ENCODE measurements at places on chromosomes 4 and X. TPM values are rescaled to one million over a fixed set of nuclear protein-coding genes. Genes with fewer than 3 reads are reported as not detected.

Gene NPNT
- polyA plus RNA-seq: 181 TPM

Gene XAGE1B
- polyA plus RNA-seq: not detected

Gene MAB21L2
- not detected for polyA plus RNA-seq

Gene CLCN4
- polyA plus RNA-seq: 4.2 TPM

Gene PDGFRA
- polyA plus RNA-seq: 140 TPM

Gene ARMCX6
- polyA plus RNA-seq: 79.6 TPM

Gene PDS5A
- 69.7 TPM for polyA plus RNA-seq

Gene TMEM175
- 26.6 TPM for polyA plus RNA-seq

Gene CYTL1
- 6.7 TPM for polyA plus RNA-seq

Gene XAGE2
- not detected for polyA plus RNA-seq

Gene POLN
- 6.7 TPM for polyA plus RNA-seq

Gene PNMA6A
- polyA plus RNA-seq: 15.5 TPM

Gene HSFX2
- polyA plus RNA-seq: 0.24 TPM

Gene GPC4
- 19.6 TPM for polyA plus RNA-seq

Gene OCIAD2
- polyA plus RNA-seq: 214 TPM

Gene ADGRG4
- not detected for polyA plus RNA-seq

Gene FAM47E
- polyA plus RNA-seq: 10.4 TPM

Gene ZMAT1
- 39.1 TPM for polyA plus RNA-seq

Gene DDX53
- not detected for polyA plus RNA-seq

Gene GRID2
- polyA plus RNA-seq: 2.2 TPM

Gene SHROOM4
- polyA plus RNA-seq: 23.1 TPM

Gene MAD2L1
- 44.0 TPM for polyA plus RNA-seq

Gene VCX3B
- 0.43 TPM for polyA plus RNA-seq

Gene ABLIM2
- polyA plus RNA-seq: 7.3 TPM

Gene BEND2
- 0.08 TPM for polyA plus RNA-seq

Gene HTN1
- polyA plus RNA-seq: 0.04 TPM

Gene TXK
- polyA plus RNA-seq: 2.2 TPM

Gene XIAP
- polyA plus RNA-seq: 42.4 TPM

Gene ASB12
- 0.52 TPM for polyA plus RNA-seq

Gene RAI2
- 11.8 TPM for polyA plus RNA-seq

Gene CPLX1
- 3.0 TPM for polyA plus RNA-seq

Gene DCX
- polyA plus RNA-seq: 2.1 TPM

Gene FRMPD4
- polyA plus RNA-seq: 0.10 TPM

Gene GAGE12E
- polyA plus RNA-seq: not detected

Gene SPANXN4
- not detected for polyA plus RNA-seq

Gene VSIG4
- 7.6 TPM for polyA plus RNA-seq

Gene MAGEA9B
- polyA plus RNA-seq: not detected

Gene SMC1A
- 134 TPM for polyA plus RNA-seq

Gene TMPRSS11F
- 0.10 TPM for polyA plus RNA-seq

Gene BCAP31
- 210 TPM for polyA plus RNA-seq

Gene PDLIM3
- 4.7 TPM for polyA plus RNA-seq

Gene NSUN7
- polyA plus RNA-seq: 11.1 TPM

Gene APBB2
- 43.3 TPM for polyA plus RNA-seq

Gene TCEAL6
- polyA plus RNA-seq: not detected

Gene DDIT4L
- 2.2 TPM for polyA plus RNA-seq

Gene TRAM1L1
- 15.4 TPM for polyA plus RNA-seq

Gene OPHN1
- polyA plus RNA-seq: 6.9 TPM

Gene SCARB2
- polyA plus RNA-seq: 171 TPM

Data from renal pelvis (tissue), 12 donors.